ENCODE measurements at places on chromosomes 1 and 21.

- DNase-seq = peak; percentile 85
Measured at GRCh38 chr1:15885701-15886610, 38.4 kb downstream of the SPEN start.

- DNase-seq = no peak
Measured at GRCh38 chr1:2564815-2565374, 8.7 kb downstream of the TNFRSF14 start.

DNA sequence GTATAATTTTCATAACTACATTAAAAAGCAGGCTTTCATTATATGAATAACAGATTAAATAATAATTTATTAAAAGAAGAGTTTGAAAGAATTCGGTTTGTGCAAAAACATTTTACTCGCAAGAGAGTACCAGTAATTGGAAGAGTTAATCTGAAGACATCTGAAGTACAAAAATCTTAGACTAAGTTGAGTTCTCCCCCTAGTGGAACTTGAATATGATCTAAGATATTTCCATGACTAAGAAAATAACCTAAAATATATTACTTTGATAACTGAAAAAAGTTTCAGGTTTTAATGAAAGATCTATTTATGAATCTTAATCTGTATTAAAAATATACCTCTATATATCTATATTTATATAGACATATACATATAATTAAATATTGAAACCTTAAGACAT, 112.5 kb upstream of the GFI1 start:
- DNase-seq = peak; percentile 11

GRCh38 chr1:204094313-204094729, 21.4 kb downstream of the SOX13 start:
- no peak for DNase-seq

- no peak for DNase-seq
Measured at GRCh38 chr1:175554586-175554985, 188.8 kb downstream of the TNR start.

All from SW480 (cell line).